ENCODE measurements at places on chromosomes 16 and 17.

DNA sequence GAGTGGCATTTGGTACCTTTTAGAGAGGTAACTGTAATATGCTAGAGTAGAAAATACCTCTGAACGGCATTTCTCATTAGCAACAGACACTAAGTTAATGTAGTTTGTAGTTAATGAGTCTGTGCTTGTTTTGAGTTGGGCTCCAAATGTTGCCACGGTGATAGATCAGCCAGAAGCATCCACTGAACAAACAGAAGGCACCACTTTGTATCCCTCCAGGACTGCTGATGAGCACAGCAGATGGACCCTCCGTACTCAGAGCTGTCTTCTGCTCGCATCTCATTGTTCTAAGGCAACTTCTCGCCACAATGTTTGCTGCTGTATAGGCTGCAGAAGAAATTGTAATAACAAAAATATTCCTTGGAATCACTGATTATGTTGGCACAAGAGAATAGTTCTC is 56.1 kb downstream of the TNRC6C start:
- no peak for DNase-seq

- no peak for DNase-seq
Observed at GRCh38 chr17:77117415-77117814, 23.4 kb upstream of the SEC14L1 start.

GRCh38 chr17:39769974-39770587 is 32.3 kb downstream of the GRB7 start:
- no peak for DNase-seq

DNA sequence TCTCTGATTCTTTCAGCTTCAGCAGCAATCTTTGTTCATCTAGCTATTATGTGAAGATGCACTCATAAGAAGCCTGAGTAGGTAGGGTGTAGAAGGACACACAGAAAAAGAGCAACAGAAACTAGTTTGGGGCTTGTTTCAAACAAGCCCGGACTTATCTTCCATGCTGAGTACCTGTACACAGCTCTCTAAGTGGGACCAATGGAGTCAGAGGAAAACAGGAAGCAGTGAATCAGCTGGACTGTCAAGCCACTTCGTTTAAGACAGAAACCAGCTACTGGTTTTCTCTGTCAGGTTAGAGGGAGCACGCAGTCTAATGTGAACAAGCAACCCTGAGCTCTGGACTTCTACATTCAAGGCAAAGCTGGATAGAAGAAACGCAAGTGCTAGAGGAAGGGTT is 16.0 kb downstream of the MAP2K6 start:
- DNase-seq = no peak
